CD4-positive, alpha-beta T cell treated with Interleukin-15 for 1 hour (primary cell): ENCODE measurements at places on chromosomes 3 and 15.

DNA sequence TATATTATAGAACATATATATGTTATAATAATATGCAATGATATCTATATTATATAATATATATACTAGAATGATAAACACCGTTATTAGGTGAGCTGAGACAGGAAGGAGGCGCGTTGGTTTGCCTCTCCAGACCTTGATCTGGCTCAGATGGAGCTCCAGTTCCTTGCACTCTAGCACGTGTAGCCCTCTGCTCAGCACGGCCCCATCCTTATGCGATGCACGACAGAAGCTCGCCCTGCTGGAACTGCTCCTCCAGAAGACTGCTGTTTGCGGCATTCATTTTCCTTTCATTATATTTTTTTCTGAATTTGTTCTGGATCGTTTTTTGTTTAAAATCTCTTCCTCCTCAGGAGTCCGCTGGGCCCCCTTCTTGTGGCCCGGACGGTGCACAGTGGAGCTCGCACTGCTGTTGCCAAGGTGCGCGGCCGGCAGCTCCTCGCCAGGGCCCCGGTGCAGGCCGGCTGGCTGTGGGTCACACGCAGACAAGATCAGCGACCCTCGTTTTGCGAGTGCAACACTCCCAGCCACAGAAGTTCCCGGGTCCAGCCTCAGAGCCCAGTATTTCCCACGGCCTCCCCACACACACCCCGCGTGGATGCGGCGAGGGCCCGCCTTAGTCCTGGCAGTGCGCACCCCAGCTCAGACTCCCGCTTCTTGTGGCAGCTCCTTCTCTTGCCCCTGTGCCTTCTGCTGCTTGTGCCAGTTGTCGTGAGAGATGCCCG, 112.2 kb downstream of the CHL1 start:
- DNase-seq = no peak

- DNase-seq = no peak
Measured at GRCh38 chr3:134307425-134307824, 56.8 kb upstream of the RYK start.

DNA sequence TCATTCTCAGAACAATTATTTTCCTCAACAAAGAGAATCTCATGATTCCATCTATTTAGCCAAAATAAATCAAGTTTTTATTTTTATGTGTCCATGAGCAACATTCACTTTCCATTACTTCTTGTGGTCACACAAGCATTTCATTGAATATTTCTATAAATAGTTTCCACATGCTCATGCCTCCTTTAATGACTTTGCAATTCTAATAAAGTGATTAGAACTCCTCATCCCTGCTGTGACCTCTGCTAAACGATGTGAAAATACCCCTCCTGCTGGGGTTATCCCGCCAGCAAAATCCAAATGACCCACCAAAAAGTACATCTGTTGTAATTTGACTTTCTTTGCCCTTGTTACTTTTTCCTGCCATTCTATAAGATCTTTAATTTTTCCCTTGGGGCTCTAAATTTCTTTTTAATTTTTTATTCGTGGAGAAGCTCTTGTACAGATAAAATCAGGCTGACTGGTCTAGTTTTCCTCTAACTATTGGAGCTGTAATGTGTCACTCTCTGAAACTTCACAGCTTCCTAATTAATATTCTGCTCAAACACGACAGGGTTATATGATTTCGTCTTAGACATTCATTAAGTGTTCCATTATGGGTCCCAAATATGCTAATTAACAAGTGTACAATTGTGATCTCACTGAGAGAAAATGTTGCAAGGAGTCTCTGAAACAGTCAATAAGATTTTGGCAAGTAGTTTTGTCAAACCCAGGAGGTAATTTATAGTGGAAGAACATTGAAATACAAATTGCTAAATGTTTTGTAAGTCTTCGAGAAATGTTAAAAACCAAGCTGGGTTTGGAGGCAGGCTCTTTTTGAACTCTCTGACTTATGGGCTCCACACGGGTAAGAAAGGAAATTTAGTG, 533.1 kb upstream of the NAALADL2 start:
- no peak for DNase-seq

- DNase-seq = no peak
Measured at GRCh38 chr3:141653847-141654246, 84.3 kb upstream of the RNF7 start.

- no peak for DNase-seq
Measured at GRCh38 chr3:113055201-113055600, 64.4 kb downstream of the GTPBP8 start.

DNA sequence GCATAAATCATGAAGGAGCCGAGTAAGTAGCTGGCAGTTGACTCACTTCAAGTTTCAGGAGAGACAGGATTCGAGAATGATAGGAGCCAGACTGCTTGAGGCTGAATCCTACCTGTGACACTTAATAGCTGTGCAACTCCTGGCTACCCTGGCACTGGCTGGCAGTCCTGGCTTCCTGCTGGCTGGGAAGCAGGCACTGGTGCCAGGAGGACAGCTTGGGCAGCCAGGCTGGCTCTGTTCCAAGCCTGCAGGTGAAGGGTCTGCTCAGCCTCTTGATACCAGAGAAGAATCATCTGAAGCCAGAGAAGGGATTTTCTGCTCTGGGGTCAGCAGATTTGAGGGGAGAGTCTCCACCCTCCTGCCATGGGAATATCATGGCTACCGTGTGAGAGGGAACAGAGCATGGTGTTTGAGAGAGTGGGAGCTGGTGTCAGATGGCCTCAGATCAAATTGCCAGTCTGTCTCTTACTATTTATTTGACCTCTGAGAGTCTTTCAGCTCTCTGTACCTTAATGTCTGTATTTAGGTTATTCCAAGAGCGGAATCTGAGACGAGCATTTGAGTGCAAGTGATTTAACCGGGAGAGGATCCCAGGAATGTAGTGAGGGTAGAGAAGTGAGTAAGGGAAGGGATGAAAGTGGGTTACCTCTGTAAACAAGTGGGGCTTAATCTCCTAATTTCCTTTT, 4.4 kb upstream of the XIRP1 start:
- no peak for DNase-seq

GRCh38 chr15:58492661-58493397, 61.0 kb downstream of the LIPC start:
- no peak for DNase-seq

GRCh38 chr3:43893727-43894126, 203.0 kb downstream of the ABHD5 start:
- DNase-seq = no peak

DNA sequence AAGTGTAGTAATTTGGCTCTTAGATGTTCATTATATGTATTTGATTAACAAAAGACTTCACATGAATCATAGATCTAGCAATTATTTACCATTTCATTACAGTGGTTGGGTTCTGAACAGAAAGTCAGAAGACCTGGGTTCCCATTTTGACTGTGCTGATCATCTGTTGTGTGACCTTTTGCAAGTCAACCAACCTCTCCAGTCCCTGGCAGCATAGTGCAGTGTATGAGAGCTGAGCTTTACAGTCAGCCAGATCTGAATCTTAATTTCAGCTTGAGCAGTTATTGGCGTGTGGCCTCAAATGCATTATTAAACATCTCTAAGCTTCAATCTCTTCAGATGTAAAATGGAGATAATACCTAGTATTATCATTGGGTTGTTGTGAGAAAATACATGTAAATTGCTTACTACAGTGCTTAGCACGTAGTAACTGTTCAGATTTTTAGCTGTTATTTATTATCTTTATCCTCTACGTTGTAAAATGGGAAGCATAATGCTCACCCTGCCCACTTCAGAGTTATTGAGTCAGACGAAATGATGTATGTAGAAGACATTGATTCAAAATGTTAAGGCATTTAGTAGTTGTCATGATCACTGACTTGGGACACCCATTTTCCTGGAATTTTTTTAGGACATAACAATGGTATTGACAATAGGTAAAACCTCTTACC, 104.0 kb downstream of the KLHL25 start:
- peak; percentile 49 for DNase-seq

DNA sequence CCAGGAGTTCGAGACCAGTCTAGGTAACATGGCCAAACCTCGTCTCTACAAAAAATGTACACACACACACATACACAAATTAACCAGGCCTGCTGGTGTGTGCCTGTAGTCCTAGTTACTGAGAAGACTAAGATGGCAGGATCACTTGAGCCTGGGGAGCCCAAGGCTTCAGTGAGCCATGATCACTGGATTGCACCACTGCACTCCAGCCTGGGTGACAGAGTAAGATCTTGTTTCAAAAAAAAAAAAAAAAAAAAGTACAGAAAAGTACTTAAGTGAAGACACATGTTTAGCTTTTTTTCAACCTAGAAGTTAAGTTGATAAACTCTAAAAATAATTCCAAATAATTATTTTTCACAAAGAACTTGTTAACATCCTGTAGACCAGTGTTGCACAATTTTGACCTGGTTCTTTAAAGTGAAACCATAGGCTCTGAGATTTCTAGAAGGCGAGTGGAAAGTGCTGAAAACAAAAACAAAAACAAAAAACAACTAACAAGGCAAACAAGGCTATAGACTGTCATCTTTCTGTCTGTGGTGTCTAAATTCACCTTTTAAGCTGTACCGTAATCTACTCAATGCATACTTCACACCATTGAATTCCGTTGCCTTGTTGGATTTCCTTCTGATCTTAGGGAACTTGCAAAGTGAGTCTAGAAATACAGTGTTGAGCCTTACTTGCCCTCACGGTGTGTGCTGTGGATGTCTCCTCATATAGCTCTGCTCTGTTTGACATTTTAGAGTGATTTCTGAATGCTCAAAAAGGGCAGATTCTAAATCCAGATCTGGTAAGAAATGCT, 63.5 kb downstream of the CHST2 start:
- no peak for DNase-seq

GRCh38 chr3:63972987-63973386, 50.3 kb downstream of the PSMD6 start:
- DNase-seq = no peak

DNA sequence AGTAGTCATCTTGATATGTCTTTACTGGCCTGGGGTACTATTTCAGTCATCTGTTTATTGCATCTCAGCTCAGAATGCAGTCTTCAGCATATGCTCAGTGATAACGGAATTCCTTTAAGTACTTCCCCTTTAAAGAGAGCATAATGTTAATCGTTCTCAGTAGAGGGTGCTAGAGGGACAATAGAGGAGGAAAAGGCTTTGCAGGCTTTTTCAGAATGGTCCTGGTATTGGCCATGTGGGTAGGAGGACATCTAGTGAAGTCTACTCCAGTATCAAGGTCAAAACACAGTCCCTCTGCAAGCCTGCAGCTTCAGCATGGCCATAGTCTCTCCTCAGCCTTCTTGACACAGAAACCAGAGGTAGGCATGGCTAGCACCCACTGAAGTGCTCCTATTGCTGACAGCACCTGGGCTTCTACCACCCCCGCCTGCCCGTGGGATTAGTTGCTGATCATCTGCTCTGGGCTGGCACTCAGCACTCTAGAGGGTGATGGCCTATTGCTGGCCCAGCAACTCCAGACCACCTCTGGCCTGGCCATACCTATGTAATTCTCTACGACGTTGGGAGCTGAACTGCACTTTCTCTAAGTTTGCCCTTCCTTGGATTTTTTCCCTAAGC, 65.4 kb downstream of the KCNH8 start:
- DNase-seq = no peak

GRCh38 chr3:51682079-51682478, 11.0 kb downstream of the TEX264 start:
- DNase-seq = peak; percentile 85

- peak; percentile 45 for DNase-seq
Measured at GRCh38 chr15:75037685-75038084, 14.3 kb downstream of the PPCDC start.

DNA sequence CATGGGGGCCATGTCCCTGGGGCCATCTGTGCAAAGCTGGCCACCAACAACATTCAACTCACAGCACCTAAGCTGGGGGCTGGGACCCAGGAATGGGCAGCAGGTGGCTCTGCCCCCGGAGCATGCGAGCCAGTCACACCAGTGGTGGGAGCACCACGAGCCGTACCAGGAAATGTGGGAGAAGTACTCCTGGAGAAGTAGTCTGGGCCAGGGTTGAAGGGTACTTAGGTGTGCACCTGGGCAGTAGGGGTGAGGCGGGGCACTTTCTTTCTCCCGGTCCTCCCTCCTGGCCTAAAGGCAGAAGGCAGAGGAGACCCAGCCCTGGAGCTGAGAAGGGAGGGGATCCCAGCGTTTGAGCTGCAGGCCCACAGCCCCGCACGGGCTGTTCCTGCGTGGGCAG, 94.2 kb downstream of the PLXNA1 start:
- peak; percentile 14 for DNase-seq

- no peak for DNase-seq
Measured at GRCh38 chr15:40155270-40155910, 5.5 kb upstream of the BUB1B start.

GRCh38 chr15:98794748-98795147, 146.4 kb downstream of the IGF1R start:
- no peak for DNase-seq

DNA sequence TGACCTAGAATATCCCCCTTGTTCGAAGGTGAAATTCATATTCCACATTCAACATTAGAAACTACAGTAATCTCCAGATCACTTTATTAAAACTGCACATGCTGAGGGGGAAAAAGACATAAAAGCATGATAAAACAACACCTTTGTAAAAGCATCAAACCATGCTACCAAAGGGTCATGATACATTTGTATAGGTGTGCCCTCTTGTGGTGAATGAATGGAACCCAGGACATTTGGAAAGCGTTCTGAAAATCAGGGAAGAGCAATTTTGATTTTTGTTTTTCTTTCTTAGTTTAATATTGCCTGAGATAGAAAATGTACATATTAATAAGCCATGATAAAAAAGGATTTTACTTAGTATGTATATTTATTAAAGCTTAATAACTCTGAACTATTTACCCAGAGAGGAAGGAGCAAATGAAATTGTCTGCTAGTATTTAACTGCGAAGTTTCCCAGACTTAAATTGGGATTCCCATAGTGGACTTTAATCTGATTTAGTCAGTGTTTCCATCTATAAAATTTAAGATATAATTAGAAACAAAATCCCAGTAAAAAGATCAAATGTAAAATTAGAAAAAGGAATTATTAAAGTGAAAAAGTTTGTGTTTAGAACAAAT, 105.8 kb upstream of the ARL6 start:
- DNase-seq = no peak

DNA sequence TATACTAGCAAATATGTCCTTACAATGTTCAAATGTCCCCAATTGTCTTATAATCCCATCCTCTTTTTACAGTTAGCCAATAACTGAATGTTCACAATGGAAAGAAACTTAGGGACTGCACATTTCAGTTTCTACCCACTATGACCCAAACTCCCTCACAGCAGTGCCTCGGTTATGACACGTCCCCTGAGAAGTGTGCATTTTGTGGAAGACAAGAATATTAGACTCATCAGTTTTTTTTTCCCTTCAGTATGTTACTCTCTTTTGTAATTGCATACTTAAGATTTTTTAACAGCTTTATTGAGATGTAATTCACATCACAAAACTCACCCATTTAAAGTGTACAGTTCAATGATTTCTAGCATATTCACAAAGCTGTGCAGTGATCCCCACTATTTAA, 64.8 kb downstream of the IGF2BP2 start:
- no peak for DNase-seq

GRCh38 chr3:13370055-13370454, 50.1 kb downstream of the NUP210 start:
- DNase-seq = no peak
